ENCODE measurements at places on chromosomes 3 and 15.

GRCh38 chr3:147836330-147836729, 427.2 kb downstream of the ZIC1 start:
- DNase-seq = no peak

GRCh38 chr3:146142757-146143156, 18.2 kb downstream of the PLOD2 start:
- DNase-seq = no peak

DNA sequence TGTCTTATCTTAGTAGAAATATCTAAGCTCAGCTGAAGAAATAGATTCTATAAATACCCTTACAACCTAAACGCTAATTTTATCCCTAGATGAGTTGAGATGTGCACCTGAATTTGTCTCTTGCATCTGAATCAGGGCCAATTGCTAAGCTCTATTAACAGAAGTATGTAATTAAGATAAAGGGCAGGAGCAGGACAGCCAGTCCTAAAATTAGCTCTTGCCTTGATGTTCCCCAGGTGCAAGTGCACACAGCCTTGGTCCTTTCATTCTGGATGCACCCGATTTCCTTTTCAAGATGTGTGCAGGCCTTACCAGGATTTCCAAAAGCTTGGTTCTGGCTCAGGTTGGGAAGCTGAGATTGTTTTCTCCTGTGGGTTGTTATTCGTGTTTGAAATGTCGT, 52.4 kb downstream of the MAGI1 start:
- DNase-seq = no peak

- no peak for DNase-seq
These were observed 89.8 kb upstream of the ONECUT1 start for GRCh38 chr15:52879904-52880303.
